ENCODE measurements at places on chromosomes 13 and 19. TPM values are rescaled to one million over a fixed set of nuclear protein-coding genes. Genes with fewer than 3 reads are reported as not detected.

DNA sequence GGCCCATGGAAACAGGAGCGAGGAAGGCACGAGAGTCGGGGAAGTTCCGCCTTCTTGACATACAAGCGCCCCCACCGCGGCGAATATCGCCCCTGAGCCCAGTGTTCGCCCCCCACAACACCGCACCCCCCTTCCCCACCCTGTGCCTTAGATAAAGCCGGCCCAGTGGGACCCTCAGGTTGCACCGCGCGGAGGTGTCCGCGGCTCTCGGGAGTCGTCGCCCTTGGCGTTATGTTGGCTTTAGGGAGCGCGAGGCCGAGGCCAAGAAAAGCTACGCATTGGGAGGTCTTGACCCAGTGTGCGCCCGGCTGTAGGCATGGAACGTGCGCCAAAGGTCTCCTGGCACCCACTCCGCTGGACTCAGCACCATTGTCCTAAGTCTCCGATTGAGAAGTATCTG, 603 bp upstream of the ZNF132 start:
- peaks cover 32% of the 10 kb centered on the region for H3K36me3 ChIP-seq
- H3K4me1 ChIP-seq, result no peaks in the 10 kb centered on the region
- H3K27me3 ChIP-seq, result peaks cover 5% of the 10 kb centered on the region
- H3K27ac ChIP-seq, result no peak overlapping the region

- peaks cover under 1% of the 10 kb centered on the region for H3K27me3 ChIP-seq
- no peak overlapping the region for H3K27ac ChIP-seq
- no peak for DNase-seq
- H3K4me1 ChIP-seq, result peaks cover 22% of the 10 kb centered on the region
Observed at GRCh38 chr13:99432609-99433542, 68.4 kb upstream of the TM9SF2 start.

- peaks cover 19% of the 10 kb centered on the region for H3K4me1 ChIP-seq
- peaks cover 21% of the 10 kb centered on the region for H3K27me3 ChIP-seq
- H3K36me3 ChIP-seq, result peaks cover 9% of the 10 kb centered on the region
- H3K27ac ChIP-seq, result peak within 1 kb of the TSS; percentile 98
- H3K4me3 ChIP-seq, result peak within 1 kb of the TSS; percentile 100
Observed at GRCh38 chr13:52010890-52011631, at the start of gene ATP7B. Gene ATP7B (minus strand): TSS chr13:52011450. CDS start chr13:52011337, 113 bp downstream.

- H3K4me3 ChIP-seq, result no peak within 1 kb of the TSS
- H3K27ac ChIP-seq, result no peak within 1 kb of the TSS
- H3K36me3 ChIP-seq, result no peaks in the 10 kb centered on the region
- H3K4me1 ChIP-seq, result no peaks in the 10 kb centered on the region
- peaks cover 16% of the 10 kb centered on the region for H3K27me3 ChIP-seq
- no peak for DNase-seq
Observed at GRCh38 chr19:54364775-54365257, at the start of gene LAIR1. Gene LAIR1 (minus strand): TSS chr19:54364931. CDS start chr19:54364804, 127 bp downstream.

- no peak overlapping the region for H3K4me3 ChIP-seq
- DNase-seq, result no peak
- H3K36me3 ChIP-seq, result peaks cover 6% of the 10 kb centered on the region
- no peaks in the 10 kb centered on the region for H3K27me3 ChIP-seq
- H3K27ac ChIP-seq, result peak overlapping the region; percentile 94
Observed at GRCh38 chr13:91247768-91248167, 99.7 kb upstream of the MIR17HG start.

DNA sequence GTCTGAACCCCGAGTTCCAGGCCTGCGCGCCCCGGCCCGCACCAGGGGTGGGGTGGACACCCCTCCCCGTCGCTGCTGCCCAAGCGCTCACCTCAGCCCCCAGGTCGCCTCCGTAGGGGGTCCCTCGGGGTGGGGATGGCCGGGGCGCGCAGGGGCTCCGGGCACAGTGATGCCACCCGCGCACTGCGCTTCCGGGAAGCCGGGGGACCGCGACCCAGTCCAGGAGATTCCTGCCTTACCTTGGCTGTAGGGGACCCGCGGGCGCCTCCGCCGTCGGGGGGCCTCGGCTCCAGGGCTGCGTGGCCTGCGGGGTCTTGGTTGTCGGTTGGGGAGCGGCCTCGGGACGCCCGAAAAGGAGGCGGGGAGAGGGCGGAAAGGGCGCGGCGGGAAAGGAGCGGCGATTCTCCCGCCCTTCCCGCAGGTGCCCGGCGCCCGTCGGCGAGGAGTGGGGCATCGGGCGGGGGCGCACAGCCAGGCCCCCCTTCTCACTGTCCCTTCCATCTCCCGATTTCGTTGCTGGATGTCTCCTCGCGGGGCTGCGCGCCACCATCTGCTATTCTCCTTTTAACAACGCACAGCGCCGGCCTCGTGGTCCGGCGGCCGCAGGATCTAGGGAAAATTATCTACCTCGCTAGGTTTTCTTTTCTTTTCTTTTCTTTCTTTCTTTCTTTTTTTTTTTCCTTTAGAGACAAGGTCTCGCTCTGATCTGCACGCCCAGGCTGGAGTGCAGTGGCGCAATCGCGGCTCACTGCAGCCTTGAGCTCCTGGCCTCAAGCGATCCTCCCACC, at the start of gene KEAP1:
KEAP1 (minus strand) TSS at position 355 of the 788 bp plus-strand sequence. CDS start 3,323 bp downstream, outside the sequence.
- H3K4me3 ChIP-seq, result peak within 1 kb of the TSS; percentile 92
- peaks cover 6% of the 10 kb centered on the region for H3K36me3 ChIP-seq
- peak; percentile 41 for DNase-seq

DNA sequence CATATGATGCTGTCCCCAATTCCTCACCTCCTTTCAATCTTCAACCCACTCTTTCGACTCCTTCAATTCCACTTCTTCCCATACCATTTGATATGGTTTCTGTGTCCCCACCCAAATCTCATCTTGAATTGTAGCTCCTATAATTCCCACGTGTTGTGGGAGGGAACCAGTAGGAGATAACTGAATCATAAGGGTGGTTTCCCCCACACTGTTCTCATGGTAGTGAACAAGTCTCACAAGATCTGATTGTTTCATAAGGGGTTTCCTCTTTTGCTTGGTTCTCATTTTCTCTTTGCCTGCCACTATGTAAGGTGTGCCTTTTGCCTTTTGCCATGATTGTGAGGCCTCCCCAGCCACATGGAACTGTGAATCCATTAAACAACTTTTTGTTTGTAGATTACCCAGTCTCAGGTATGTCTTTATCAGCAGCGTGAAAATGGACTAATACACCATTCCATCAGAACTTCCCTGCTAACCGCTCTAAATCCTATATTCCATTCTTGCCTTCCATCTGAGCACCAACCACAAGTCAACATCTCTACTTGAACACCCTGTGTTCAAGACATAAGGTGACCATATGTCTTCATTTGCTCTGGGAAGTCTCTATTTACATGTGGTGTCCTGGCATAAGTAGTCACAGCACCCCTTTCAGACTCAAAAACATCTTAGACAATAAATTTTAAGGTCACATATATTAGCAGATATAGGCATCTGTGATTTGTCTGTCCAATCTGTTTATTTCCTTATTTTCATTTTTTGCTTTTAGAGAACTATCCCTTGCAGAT, 122.9 kb downstream of the TSHZ3 start:
- DNase-seq, result no peak
- peaks cover 3% of the 10 kb centered on the region for H3K27me3 ChIP-seq
- H3K4me1 ChIP-seq, result no peaks in the 10 kb centered on the region
- H3K36me3 ChIP-seq, result no peaks in the 10 kb centered on the region

DNA sequence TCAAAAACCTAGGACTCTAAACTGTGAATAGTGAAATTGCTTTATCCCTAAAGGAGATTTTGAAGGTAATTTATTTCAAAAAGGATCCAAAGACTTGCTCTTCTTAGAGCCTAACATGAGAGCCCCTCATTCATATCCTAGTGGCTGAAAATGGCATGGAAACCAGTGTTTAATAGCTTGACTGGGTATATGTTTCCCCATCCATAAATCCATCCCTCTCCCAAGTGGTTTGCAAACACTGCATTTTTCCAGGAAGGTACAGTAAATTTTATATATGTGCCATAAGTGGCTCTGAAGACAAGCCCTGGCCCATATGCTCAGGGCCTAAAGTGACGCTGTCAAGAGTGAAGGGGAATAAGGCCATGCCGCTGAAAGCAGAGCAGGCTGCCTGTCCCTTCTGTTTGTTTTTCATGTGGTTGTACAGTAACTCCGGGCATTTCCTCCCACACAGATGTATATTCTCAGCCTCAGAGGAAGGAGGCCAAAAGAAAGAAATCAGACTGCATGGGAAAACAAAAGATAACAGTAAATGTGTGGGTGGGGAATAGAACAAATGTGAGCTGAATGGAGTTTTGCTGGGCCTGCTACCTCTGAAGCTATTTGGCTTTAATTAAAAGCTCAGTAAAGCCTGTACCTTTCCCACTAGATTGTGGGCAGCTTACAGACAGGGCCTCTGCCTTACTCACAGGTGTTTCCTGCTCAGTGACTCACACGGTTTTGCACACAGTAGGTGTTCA, 181.9 kb downstream of the PCDH9 start:
- peaks cover 5% of the 10 kb centered on the region for H3K4me1 ChIP-seq
- H3K36me3 ChIP-seq, result no peaks in the 10 kb centered on the region
- no peak for DNase-seq
- no peaks in the 10 kb centered on the region for H3K27me3 ChIP-seq
- no peak overlapping the region for H3K27ac ChIP-seq

- peak; percentile 42 for DNase-seq
- H3K27ac ChIP-seq, result no peak overlapping the region
- no peaks in the 10 kb centered on the region for H3K36me3 ChIP-seq
- H3K27me3 ChIP-seq, result no peaks in the 10 kb centered on the region
- H3K4me3 ChIP-seq, result no peak overlapping the region
Observed at GRCh38 chr19:1131718-1132551, 28.1 kb downstream of the GPX4 start.

- H3K36me3 ChIP-seq, result peaks cover 3% of the 10 kb centered on the region
- H3K4me1 ChIP-seq, result no peaks in the 10 kb centered on the region
- no peak overlapping the region for H3K4me3 ChIP-seq
- H3K27ac ChIP-seq, result no peak overlapping the region
- H3K27me3 ChIP-seq, result no peaks in the 10 kb centered on the region
- DNase-seq, result no peak
Observed at GRCh38 chr13:61880578-61881283, 465.1 kb upstream of the PCDH20 start.

DNA sequence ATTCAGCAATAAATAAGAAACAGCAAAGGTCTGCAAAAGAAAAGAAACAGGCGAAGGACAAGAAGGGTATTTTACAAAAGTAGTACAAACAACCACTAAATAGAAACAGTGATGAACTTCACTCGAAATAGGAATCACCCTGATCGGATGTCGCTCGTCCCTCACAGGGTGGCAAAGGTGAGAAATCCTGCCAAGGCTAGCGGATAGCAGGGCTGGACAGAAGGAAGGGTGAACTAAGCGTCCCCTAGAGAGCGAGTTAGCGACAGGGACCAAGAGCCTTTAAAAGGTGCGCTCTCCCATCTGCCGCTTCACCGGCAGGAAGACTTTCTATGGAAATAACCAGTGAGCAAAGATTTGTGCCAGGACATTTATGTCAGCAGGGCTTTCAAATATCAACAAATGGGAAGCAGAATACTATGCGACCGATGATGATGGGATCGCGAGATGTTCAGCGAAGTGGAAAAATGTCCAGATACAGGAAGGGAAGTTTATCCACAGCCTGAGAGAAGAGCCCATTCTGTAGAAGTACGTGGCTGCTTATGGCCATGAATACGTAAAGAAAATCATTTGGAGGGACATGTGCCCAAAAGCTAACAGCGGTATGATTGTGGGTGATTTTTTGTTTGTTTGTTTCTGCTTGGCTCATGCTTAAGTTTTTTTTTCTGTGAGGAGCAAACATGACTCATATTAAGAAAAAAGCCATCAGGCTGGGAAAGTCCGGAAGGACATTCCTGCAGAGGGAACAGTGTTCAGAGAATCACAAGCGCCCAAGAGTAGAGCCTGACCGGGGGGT, 18.9 kb downstream of the ELAVL1 start:
- H3K27ac ChIP-seq, result no peak overlapping the region
- H3K36me3 ChIP-seq, result peaks cover 14% of the 10 kb centered on the region
- no peak for DNase-seq

GRCh38 chr13:47111499-47111898, 214.6 kb upstream of the HTR2A start:
- no peak overlapping the region for H3K27ac ChIP-seq
- H3K4me1 ChIP-seq, result peaks cover 24% of the 10 kb centered on the region
- no peaks in the 10 kb centered on the region for H3K36me3 ChIP-seq
- no peaks in the 10 kb centered on the region for H3K27me3 ChIP-seq
- no peak for DNase-seq

DNA sequence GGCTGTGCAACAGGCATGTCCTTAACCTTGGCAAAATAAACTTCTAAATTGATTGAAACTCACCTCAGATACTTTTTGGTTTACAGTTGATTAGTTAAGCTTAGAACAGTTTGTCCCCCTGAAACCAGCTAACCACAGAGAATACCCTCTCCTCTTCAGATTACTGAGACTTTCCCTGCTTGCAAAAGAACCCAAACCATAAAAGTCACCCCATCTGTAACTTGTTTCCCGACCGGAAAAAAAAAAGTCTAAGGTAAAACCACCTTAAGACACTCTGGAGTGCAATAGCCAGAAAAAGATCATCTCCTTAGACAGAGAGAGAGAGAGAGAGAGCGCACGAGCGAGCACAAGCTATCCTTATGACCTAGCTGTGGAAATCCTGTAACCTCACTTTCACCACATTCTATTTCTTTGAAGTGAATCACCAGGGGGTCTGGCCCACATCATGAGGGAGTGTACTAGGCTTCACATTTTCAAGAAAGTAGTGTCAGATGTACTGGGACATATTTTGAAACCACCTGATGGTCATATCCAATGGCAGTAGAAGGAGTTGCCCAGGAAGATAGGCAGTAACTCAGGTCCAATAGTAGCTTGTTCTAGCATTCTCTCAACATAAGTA, 11.1 kb upstream of the GTF2F2 start:
- H3K27ac ChIP-seq, result no peak overlapping the region
- H3K36me3 ChIP-seq, result no peaks in the 10 kb centered on the region
- H3K4me1 ChIP-seq, result peaks cover 11% of the 10 kb centered on the region

DNA sequence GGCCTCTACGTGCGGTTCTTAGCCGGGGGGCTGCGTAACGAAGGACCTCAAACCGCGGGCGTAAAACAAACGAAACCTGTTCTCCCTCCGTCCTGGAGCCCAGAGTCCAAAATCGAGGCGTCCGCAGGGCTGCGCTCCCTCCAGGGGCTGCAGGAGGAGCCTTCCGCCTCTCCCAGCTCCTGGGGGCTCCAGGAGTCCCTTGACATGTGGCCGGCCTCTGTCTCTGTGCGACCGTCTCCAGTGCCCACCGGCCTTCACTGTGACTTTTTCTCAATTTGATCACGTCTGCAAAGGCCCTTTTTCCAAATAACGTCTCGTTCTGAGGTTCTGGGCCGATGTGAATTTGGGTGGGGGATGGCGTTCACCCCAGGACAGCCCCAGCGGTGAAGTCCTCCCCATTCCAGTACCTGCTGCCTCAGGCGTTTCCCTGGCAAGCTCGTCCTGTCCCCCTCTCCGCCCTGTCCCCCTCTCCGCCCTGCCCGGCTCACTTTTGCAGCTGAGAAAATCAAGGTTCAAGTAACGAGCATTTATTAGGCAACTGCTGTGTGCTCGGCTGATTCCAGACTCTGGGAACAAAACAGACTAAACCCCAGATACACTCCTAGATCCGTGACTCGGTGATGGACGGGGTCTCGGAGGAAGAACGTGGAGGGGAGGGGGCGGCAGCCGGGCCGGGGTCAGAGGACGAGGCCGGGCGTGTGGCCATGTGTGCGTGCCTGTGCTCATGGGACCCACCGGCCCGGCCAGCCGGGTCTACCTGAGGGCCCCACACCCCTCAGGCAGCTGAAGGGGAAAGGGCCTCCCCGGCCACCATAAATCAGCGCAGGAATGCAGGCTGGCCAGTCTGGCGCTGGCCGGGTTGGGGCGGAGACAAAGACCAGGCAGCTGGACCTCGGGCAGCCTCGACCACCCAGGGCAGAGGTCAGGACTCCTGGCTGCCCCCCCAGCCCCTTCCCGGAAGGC, 28.1 kb upstream of the WDR18 start:
- no peak overlapping the region for H3K4me3 ChIP-seq
- H3K27me3 ChIP-seq, result peaks cover 27% of the 10 kb centered on the region
- H3K27ac ChIP-seq, result no peak overlapping the region

The ZNF208 gene
- not detected for total RNA-seq

The C19orf73 gene
- 1.3 TPM for total RNA-seq

The KIR2DL4 gene
- not detected for total RNA-seq

The ANKLE1 gene
- 4.9 TPM for total RNA-seq

The EXOC3L2 gene
- total RNA-seq, result 1.1 TPM

The CABP5 gene
- total RNA-seq, result not detected

All from neural crest cell (in vitro differentiated cells).